ENCODE measurements at places on chromosomes 7 and 10. TPM values are rescaled to one million over a fixed set of nuclear protein-coding genes. Genes with fewer than 3 reads are reported as not detected.

NPFFR1 gene
- not detected for total RNA-seq

GPR37 gene
- total RNA-seq: 2.0 TPM

LIPF gene
- not detected for total RNA-seq

DNA2 gene
- total RNA-seq: 5.0 TPM

TMEM229A gene
- total RNA-seq: not detected

DNTT gene
- not detected for total RNA-seq

MAGI2 gene
- 9.5 TPM for total RNA-seq

CCDC136 gene
- total RNA-seq: 0.65 TPM

ANKRD22 gene
- total RNA-seq: not detected

KDM7A gene
- total RNA-seq: 16.9 TPM

HMX3 gene
- not detected for total RNA-seq

ING3 gene
- 12.0 TPM for total RNA-seq

TEX36 gene
- under 0.01 TPM for total RNA-seq

VPS26A gene
- 22.0 TPM for total RNA-seq

C7orf57 gene
- 0.39 TPM for total RNA-seq

CFAP46 gene
- under 0.01 TPM for total RNA-seq

PLAC9 gene
- total RNA-seq: not detected

GPR26 gene
- total RNA-seq: not detected

METTL27 gene
- total RNA-seq: 8.2 TPM

FAM25A gene
- not detected for total RNA-seq

TBX20 gene
- total RNA-seq: 0.22 TPM

PAPSS2 gene
- total RNA-seq: 12.2 TPM

PTER gene
- 9.4 TPM for total RNA-seq

C10orf67 gene
- total RNA-seq: not detected

SHH gene
- not detected for total RNA-seq

FAM171A1 gene
- total RNA-seq: 0.76 TPM

STK31 gene
- 0.39 TPM for total RNA-seq

HPSE2 gene
- total RNA-seq: not detected

EPO gene
- total RNA-seq: 0.39 TPM

PHKG1 gene
- 1.2 TPM for total RNA-seq

EZH2 gene
- 7.4 TPM for total RNA-seq

SNCG gene
- total RNA-seq: 1.3 TPM

GBX1 gene
- not detected for total RNA-seq

MRLN gene
- not detected for total RNA-seq

Data from placental epithelial cell (primary cell).